Fibroblast of lung (primary cell): ENCODE measurements at places on chromosomes 12 and 14.

GRCh38 chr14:76123426-76124225 is 28.1 kb upstream of the GPATCH2L start:
- no peak for DNase-seq

DNA sequence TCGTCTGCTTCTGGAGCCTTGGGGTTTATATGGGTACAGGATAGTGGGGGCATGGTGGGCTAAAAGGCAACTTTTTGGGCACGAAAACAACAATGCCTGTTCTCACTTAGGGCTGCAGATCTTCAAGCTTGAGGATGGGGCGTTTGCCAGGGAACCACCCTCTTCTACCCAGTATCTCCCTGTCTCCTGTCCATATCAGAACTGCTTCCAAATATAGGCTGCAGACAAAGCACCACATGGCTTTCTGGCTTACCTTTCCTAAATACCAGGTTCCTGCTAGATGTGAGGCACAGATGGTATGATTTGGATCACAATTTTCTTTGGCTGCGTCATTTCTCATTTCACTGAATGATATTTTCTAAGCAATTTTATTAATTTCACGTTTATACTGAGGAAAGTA is 70.4 kb downstream of the CMAS start:
- no peak for DNase-seq

- no peak for DNase-seq
These were observed 5.7 kb downstream of the L3HYPDH start for GRCh38 chr14:59478540-59478939.

- DNase-seq: no peak
These were observed 4.5 kb downstream of the NOP2 start for GRCh38 chr12:6563448-6564050.
